ENCODE measurements at places on chromosomes 1 and 21.

- DNase-seq = no peak
Observed at GRCh38 chr1:95604771-95605170, 370.8 kb downstream of the RWDD3 start.

DNA sequence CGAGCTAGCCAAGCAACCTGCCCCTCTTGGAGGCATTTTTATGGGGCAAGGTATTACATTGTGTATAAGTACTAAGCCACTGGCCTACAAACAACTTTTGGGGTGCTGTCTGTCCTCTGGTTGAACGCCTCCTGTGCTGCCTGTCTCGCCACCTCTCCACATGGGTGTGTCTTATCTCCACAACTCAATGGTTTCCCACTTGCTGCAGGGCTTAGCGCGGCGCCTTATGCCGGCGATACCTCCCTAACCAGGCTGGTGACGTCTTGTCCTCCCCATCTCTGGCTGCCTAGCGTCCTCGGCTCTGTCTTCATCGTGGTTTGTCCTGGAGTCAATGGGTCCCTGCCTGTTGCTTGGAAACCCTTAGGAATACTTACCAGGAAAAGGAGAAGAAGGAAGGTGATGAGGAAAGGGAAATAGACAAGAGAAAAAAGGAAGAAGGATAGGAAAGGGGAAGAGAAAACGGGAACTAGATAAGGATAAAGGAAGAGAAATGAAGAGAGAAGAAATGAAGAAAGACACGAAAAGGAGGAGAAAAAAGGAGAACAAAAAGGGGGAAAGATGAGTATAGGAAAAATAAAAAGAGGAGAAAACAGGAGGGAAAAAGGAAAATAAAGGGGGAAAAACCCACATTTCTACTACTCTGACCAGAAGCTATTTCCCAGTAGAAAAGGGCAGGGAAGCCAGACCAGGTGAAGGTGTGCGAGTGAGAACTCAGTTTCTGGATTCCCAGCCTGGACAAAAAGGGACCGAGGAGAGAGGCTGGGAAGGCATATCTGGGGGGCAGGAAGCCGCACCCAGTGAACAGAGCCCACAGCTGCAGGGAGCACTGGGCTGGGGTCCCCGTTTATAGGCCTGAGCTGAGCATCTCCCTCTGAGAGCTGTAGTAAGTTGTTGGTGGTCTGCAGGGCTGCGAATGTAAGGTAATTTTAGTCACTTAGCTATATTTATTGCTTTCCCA lies 86.2 kb downstream of the CLIC6 start:
- no peak for DNase-seq

DNA sequence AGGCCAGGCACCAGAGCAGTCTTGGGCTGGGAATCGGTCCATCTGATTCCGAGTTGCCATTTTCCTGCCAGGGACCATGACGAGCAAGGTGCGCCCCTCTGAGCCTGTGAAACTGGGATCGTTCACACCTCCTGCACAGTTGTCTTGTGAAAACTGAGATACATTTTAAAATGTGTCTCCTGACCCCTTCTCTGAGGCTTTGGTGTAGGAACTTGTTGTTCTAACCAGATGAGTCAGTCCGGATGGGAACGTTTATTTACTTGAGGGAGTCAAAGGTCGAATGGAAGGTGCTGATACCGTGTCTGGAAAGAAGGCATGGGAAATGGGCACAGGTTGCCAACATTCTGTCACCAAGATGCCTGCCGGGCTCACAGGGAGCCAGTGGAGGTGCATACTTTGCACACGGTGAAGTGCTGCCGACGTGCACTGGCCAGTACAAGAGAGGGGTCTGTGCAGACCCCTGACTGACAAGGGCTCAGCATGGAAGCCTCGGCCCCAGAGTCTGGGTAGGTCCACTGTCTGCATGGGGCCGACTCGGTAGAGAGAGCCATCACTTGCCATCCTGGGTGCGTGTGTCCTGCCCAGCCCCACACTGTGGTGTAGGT lies 7.4 kb upstream of the KCNN3 start:
- no peak for DNase-seq

DNA sequence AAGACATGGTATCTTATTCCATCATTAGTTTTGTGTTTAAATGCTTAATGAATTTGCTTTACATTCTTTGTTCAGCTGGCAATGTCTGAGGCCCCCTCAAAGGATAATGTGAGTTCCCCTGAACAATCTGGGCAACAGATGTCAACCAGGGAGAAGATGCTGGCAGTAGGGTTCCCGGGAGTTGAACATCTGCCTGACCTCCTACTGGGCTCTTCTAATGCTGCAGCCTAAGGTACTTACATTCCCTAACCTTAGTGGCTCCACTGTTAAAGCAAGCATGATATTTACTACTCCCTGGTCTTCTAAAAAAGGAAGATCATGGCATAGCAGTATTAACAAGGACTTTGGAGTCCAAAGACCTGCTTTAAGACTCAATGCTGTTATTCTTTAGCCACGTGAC lies 574.9 kb upstream of the NR5A2 start:
- no peak for DNase-seq

- no peak for DNase-seq
Observed at GRCh38 chr21:35423709-35424108, 374.6 kb upstream of the RUNX1 start.

DNA sequence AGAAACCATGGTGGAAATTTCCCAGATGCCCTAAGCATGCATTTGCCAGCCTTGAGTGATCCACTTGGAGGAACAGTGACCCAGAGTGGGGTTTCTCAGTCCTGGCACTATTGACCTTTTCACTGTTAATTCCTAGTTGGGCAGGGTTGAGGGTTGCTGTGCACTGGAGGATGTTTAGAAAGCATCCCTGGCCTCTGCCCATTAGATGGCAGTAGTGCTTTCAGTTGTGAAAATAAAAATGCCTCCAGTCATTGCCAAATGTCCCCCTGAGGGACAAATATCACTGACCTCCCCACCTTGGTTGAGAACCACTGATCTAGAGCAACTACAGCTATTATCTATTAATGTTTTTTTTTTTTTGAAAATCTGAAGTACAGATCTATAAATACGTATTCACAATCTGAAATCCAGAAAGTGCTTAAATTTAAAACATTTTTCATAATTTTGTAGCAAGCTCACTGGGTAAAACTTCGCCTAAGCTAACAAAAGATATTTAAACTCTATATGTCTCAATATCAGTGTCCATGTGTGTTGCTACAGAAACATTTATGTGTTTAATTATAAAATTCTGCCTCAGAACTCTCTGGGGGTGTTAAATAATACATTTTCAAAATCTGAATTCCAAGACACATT lies 27.3 kb downstream of the F3 start:
- no peak for DNase-seq

GRCh38 chr1:65958561-65959350 lies 166.1 kb downstream of the PDE4B start:
- no peak for DNase-seq

DNA sequence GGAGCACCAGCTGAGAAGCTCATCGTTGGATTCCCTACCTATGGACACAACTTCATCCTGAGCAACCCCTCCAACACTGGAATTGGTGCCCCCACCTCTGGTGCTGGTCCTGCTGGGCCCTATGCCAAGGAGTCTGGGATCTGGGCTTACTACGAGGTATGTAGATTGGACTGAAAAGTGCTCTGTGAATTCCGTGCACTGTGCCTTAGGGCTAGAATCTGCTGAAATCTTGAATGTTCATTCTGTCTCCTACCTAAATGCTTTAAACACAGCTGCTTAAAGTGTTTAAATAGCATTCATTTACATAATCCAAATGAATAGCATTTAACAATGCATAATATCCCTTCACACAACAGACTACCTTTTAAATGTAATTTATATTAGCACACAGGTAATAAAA lies 27.9 kb downstream of the CHIA start:
- DNase-seq = no peak

Measured in activated gamma-delta T cell treated with anti-CD3 and anti-CD28 coated beads, Interleukin-2, amount 50 U/mL, for 16 hours (primary cell).